ENCODE measurements at places on chromosomes 5 and 9.

DNA sequence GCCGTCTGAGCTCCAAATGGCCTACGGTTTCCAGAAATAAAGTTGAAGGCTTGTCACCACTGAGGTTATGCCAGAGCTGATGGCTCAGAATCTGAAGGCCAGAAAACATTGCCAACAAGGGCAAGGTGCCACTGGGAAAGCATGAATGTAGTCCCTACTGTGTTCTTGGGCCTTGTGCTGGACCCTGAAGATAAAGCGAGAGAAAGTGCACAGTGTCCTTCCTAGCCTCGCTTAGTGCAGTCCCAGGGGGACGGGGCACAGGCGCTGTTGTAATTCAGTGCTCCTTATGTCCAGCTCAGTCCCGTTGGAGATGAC is 84.5 kb downstream of the NDFIP1 start:
- no peak for DNase-seq

GRCh38 chr5:143226361-143226760 is 177.1 kb downstream of the NR3C1 start:
- no peak for DNase-seq

- DNase-seq, result no peak
Measured at GRCh38 chr5:169696621-169697510, 59.8 kb downstream of the DOCK2 start.

DNA sequence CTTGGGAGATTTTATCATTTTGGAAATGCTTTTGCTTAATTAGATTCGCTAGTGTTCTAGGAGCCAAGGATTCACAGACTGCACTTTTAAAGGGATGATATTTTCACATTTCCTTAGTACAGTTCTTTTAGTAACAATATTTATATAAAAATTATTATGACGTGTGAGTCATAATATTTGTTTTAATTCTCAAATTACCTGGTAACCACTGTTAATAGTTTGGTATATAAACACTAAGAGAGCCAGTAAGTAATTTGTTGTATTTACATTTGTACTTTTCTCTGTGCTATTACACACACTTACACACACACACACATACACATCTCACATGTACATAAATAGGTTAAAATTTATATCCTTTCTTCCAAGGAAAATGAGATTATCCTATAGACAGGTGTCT is 58.8 kb upstream of the RAD23B start:
- no peak for DNase-seq

DNA sequence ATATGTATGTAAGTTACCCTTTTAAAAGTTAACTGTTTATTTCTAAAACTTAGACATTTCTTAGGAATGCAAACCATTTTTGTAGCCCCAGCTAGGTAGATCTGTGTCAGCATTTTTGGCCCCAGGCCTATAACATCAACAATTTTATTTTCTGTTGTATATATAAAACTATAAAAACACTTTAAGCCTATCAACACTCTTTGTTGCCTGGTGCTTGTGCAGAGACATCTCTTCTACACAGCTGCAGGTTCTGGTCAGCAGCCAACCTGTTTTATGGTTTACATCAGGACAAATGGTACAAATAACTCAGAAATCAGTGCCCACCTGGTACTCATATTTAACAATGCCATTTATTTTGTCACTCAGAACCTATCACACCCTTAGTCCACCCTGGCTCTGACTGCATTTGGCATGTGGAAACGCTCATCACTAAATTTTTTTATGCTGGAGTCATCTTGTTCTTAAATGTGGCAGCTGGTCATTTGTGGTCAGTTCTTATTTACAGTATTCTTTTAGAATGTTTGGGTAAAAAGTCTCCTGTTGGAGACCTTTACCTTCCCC is 173.4 kb downstream of the DNAH5 start:
- no peak for DNase-seq

DNA sequence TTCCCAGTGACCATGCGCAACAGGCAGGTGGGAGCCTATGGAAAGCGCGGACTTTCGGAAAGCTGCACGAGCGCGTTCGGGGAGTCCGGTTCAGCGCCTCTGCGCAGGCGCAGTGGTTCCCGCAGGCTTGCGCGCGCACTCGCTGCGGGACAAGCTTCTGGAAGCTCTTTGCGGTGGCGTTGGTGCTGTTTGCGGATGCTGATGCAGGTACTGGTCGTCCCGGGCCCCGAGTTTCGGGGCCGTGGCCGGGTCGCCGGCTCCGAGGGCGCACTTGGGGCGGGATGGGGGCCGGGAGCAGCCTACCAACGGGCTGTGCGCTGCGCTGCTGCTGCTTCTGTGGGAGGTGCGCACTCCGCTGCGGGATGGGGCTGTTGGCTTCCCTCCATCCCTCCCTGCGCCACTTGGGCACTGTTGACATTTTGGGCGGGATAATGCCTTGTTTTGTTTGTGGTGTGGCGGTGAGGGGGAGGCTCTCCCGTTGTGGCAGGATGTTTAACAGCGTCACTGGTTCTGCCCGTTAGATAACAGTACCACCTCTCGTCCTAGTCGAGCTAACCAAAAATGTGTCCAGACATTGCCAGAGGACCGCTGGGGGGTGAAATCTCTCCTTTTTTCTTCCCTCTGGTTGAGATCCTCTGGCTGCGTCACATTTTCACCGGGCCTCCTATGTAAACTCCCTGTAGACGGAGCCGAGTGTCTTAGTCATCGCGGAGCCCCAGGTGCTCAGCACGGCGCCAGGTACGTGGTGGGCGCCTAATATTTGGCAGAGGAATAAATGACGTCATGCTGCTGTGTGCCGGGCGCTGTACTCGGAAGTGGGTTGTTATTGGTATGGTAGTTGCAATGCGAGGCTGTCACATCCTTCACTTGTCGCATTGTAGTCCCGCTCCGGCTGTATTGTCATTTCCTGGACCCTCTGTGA is at the start of gene ZNF483:
Gene ZNF483, plus strand, starts transcription at position 124 of the 922 bp plus-strand sequence. CDS start 2,217 bp downstream, outside the sequence.
- DNase-seq, result peak; percentile 86

DNA sequence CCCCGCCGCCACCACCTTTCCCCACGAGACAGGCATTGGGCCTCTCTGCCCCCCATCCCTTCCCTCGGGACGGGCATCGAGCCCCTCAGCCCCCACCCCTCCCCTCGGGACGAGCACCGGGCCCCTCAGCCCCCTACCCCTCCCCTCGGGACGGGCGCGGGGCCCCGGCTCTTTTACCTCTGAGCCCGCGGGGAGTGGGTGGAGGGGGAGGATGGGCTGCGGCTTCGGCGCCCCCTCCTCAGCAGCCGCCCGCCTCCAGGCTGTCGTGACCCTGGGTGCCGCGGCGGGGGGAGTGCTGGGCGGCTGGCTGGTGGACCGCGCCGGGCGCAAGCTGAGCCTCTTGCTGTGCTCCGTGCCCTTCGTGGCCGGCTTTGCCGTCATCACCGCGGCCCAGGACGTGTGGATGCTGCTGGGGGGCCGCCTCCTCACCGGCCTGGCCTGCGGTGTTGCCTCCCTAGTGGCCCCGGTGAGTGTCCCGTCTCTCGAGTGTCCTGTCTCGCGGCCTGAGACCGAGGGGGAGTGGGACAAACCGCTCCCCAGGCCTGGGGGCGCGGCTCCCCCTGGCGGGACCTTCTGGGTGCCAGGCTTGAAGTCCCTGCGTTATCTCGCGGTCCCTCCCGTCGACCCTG is 791 bp downstream of the SLC2A8 start:
- no peak for DNase-seq

DNA sequence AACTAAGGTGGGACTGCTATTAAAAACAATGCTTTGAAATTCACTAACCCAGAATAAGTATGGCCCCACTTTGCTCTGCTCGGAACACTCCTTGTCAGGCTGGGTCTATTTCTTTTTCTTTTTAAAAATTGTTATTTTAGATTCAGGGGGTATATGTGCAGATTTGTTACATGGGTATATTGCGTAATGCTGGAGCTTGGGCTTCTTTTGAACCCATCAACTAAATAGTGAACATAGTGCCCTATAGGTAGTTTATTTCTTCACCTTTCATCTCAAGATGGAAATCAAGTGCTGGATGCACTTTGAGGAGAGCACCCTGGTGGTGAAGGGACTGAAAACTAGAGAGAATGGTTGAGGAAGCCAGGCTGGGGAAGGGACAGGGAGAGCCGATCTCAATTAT is 51.0 kb downstream of the GLRA1 start:
- no peak for DNase-seq

GRCh38 chr5:78211052-78211451 is 83.4 kb downstream of the AP3B1 start:
- DNase-seq, result no peak

GRCh38 chr5:73284220-73284795 is 111.3 kb downstream of the TMEM174 start:
- DNase-seq, result no peak

- DNase-seq, result no peak
Measured at GRCh38 chr5:41127967-41128690, 57.0 kb upstream of the MROH2B start.

GRCh38 chr9:35716230-35716629 is 15.8 kb downstream of the TLN1 start:
- DNase-seq, result no peak

- no peak for DNase-seq
Measured at GRCh38 chr9:31377358-31377757, 1007.1 kb upstream of the ACO1 start.

All from NCI-H1436 (cell line).